ENCODE measurements at places on chromosomes 7 and 10.
A peak's percentile ranks its signal among the peaks of the same experiment; 100 is the strongest.

DNA sequence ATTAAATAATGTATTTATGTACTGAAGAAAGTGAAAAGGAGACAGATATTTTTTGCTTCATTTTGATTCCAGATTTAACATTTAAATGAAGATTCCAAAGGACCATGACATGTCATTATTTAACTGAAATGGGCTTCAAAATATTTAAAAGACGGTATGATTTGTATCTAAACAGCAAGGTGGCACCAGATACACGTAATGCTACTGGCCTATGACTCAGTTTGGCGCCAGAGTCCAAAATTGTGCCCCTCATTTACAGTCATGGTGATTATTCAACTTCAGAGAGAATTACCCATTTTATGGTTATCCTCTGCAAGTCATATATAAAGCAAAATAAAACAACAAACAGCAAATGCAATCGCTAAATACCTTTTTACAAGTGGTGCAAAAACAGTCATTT, 94.5 kb downstream of the ETV1 start:
- DNase-seq, result no peak

GRCh38 chr10:60203993-60204618, 185.6 kb downstream of the ANK3 start:
- DNase-seq, result peak; percentile 20

DNA sequence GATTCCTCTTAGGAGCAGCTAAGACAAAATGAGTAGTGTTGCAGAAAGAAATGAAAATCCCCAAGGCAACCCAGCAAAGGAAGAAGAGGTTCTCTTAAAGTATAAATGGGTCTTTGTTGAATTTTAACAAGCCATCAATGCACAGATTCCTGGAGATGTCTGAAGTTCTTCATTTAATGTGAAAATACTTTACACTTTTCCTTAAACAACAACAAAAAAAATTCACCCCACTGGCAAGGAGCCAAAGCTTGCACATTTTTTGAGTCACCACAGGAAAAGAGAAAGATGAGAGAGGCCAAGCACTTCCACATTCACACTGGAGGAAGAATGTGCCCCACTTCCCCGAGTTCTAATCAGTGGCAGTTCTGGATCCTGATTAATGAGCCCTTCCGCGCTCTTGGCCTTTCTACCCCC, 286.4 kb upstream of the MEOX2 start:
- no peak for DNase-seq

DNA sequence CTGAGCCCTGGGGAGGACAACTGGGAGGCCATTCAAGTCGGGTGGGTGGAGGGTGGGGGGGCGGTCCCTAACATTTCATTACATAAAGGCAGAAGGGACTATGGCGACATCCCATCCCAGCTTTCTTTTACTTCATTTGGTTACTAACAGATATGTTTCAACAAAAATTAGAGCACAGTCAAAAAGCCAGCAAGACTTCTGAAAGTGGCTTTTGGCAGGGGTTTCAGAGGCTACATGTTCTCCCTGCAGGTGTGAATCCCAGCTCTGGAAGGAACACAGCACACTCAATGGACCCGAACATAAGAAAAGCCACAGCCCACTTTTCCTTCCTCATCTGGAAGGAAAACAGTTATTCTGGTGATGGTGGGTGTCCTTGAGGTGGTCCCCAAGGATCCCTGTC, 7.1 kb downstream of the FAM171A1 start:
- no peak for DNase-seq

- no peak for DNase-seq
Observed at GRCh38 chr7:95840953-95841950, 68.9 kb downstream of the DYNC1I1 start.

DNA sequence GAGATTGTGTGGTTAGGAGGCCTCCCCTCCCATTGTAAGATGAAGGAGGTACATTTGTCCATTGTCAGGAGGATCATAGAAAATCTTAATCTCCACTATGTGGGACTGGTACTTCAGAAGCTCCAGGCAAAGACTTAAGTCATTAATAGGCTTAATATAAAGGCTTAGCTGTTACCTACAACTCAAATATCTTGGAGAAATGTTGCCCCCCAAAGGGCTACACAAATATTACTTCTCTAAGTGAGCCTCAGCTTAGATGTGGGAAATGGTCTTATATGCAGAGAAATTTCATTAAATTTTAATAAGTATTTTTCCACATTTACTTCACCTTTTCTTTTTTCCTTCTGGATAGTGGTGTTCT, 27.2 kb downstream of the TAS2R41 start:
- no peak for DNase-seq

GRCh38 chr10:124875596-124875995, 66.3 kb upstream of the ZRANB1 start:
- DNase-seq, result no peak

DNA sequence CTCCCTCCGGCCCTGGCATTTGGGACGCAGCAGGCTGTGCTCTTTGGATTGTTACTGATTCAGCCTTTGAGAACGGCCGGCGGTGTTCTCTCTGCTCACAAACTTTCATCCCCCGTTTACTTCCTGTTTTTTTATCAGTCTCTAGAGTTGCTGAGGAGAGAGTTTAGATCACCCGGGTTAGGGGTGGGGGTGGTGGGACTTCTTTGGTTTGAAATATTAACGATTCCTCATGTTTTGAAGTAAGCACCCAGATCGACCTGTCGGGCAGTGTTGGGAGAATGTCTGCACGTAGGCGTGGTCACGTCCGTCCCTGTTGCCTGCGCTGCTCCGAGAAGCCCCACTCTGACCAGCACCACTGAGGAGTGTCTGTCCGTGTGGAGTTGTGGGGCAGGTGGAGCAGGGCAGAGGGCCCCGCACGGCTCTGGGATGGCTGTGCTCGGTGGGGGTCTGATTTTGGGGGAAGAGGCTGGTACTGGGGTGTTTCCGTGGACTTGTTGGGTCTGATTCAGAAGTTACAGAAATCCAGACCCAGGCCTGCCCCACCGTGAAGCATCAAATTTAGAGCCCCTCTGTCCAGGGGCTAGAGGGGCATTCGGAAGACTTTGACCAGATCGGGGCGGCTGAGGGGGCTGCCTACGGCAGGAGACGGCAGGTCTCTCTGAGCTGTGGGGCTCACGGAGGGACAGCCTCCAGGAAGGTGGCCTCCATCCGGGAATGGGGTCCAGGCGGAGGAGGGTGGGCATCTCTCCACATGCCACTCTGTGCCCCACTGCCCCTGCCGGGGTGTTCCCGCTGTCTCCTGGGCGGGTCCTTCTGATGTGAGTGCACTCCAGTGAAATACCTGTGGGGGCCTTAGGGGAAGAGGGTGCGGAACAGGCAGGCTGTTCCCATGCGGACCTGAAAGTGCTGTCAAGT, 7.4 kb downstream of the INPP5A start:
- DNase-seq, result peak; percentile 34

DNA sequence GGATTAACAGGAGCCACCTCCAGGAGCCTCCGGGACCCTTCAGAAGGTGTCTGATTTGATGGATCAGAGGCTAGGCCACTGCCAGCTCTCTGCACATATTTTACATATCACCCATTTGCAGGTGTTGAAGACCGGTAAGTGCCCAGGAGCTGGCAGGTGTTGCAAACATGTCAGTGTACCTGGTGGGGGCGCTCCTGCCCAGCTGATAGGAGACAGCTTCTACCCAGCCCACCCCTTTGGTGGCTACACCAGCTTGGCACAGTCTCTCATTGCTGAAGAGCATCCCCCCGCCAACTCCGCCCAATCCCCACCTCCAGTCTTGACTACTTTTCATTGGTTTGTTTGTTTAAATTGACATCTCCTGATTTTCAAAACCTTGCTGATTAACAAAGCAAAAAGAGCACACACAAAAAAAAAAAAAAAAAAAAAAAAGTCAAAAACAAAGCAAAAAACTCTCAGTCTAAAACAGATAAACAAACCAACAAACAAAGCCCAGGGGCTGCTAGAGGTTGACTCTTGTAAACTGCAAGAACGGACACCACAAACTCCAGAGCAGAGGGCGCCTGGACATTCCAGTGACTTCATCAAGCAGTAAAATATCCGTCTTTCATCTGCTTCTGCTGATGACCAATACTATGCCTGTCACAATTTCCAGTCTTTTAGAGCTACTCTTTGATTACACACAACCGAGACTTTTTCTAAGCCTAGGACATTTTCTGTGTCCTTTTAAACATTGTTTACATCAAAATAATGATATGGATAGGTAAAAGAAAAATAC, 275.3 kb downstream of the NRG3 start:
- peak; percentile 49 for DNase-seq

- DNase-seq, result no peak
Observed at GRCh38 chr7:71625545-71625944, 493.6 kb downstream of the GALNT17 start.

DNA sequence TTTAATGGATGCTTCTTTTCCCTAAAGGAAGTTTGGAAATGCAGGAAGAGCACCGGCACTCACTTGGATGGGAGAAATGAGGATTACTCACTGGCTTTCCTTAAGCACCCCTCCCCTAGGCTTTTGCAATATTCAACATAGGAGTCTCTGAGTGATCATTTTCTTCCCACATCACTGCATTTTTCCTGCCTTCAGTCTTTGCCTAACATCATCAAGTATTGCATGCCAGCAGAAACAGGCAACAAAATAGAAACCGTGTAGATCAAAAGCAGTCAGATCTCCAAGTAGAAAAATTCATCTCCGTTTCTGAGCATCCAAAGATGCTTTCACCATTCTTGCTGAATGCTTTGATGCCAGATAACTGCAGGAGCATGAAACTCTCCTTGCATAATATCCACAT, 119.9 kb downstream of the ADCYAP1R1 start:
- no peak for DNase-seq

- DNase-seq, result no peak
Observed at GRCh38 chr7:37440738-37441385, 7.8 kb downstream of the ELMO1 start.

- no peak for DNase-seq
Observed at GRCh38 chr7:44307301-44307900, 18.0 kb downstream of the CAMK2B start.

DNA sequence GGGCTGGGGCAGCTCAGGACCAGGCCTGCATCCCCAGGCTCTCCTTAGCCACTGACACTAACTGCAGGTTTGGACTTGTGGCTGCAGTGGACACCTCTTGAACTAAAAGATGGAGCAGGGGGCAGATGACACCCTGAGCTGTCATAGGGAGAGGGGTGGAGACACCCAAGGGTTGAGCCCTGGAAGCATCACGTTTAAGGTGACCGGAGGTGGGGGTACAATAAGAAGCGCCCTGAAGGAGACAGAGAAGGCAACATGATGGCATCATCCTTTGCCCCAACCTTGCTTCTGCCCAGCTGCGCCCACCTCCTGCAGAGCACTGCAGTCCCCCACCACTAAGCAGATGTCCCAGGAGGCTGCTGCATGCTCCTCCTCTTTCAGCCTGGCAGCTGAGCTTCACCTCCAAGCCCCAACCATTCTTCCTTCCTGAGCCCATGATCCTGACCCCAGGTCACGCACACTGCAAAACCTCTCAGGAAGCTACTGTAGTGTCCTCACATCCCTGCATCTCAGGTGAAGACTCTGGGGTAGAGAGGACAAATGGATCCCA, 25.5 kb downstream of the OGDHL start:
- DNase-seq, result no peak

GRCh38 chr7:151481650-151482505, 37.8 kb downstream of the RHEB start:
- DNase-seq, result no peak

DNA sequence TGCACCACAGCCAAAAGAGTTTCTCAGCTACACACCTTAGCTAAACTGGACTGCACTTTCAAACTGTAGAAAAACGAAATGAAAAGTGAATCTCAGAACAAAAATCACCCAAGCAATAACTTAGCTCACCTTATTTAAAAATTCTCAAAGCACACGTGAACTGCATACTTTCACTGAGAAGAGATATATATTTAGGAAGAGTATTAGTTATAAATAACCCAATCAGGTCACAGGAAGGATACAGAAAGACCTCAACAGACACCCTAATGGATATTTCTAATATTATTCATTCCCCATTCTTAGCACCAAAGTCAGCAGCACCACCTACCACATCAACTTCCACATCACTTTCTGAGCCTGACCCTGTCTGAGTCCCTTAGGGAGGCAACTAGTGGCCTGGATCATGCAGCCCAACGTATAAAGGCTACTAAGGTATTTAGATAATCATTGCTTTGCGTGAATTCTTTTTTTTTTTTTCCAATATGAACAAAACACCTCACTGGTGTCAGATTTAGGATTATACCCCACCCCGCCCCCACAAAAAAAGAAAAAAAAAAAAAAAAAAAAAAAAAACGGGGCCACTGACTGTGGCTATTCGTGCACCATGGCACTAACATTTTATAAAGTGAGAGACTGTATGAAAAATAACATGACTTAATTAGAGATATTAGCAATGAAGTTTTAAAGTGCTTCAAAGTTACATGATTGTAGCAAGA, 2.6 kb downstream of the ABI1 start:
- DNase-seq, result no peak

GRCh38 chr7:1359051-1359400, 100.2 kb downstream of the MICALL2 start:
- DNase-seq, result no peak

GRCh38 chr7:18535810-18536415, 40.4 kb downstream of the HDAC9 start:
- DNase-seq, result no peak

DNA sequence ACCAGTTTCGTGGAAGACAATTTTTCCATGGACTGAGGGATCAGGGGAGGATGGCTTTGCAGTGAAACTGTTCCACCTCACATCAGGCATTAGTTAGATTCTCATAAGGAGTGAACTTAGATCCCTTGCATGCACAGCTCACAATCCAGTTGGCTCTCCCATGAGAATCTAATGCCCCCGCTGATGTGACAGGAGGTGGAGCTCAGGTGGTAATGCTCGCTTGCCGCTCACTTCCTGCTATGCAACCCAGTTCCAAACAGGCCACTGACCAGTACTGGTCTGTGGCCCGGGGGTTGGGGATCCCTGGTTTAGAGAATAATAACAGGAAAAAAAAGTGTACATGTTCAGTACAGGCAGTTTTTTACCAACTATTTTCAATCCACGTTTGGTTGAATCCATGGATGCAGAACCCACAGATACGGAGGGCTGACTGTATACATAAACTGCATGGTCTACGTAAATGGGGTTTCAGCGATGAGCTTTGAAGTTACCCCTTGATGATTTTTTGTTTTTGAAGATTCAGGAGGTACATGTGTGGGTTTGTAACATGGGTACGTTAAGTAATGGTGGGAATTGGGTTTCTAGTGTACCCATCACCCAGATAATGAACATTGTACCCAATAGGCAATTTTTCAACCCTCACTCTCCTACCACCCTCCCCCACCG, 24.5 kb downstream of the OGDH start:
- no peak for DNase-seq

- DNase-seq, result no peak
Observed at GRCh38 chr10:99765672-99766301, 16.7 kb upstream of the ABCC2 start.

Data from head of caudate nucleus (tissue), 42 donors.